ENCODE measurements at places on chromosomes 4 and X. TPM values are rescaled to one million over a fixed set of nuclear protein-coding genes. Genes with fewer than 3 reads are reported as not detected.

ARR3 gene
- not detected for total RNA-seq

YY2 gene
- total RNA-seq, result 1.1 TPM

- no peak overlapping the region for H3K4me3 ChIP-seq
- H3K36me3 ChIP-seq, result no peaks in the 10 kb centered on the region
- no peak for DNase-seq
- no peak overlapping the region for H3K27ac ChIP-seq
Measured at GRCh38 chr4:153940916-153941315, 152.0 kb upstream of the SFRP2 start.

- H3K4me1 ChIP-seq, result peaks cover 12% of the 10 kb centered on the region
- no peaks in the 10 kb centered on the region for H3K27me3 ChIP-seq
- no peak overlapping the region for H3K27ac ChIP-seq
- no peaks in the 10 kb centered on the region for H3K36me3 ChIP-seq
Measured at GRCh38 chr4:121062521-121062920, 9.8 kb downstream of the NDNF start.

DNA sequence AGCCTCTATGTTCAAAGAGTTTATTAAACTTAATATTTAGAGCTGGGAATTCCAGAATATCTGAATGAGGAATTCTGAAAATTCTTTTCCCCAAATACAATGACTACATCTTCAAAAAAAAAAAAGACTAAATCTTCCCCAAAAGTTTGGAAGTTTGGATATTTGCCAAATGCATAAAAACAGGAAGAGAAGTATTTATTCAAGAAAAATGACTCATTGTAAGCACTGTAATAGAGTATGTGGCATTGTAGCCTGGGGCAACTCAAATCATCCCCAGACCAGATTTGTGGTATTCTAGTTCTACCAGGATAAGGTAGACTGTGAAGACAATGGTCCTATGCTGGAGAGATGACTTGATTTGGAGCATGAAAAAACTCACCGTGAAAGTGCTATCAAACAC, 78.5 kb upstream of the PDHA2 start:
- H3K27ac ChIP-seq, result no peak overlapping the region
- no peak overlapping the region for H3K4me3 ChIP-seq
- DNase-seq, result no peak
- H3K4me1 ChIP-seq, result peaks cover 11% of the 10 kb centered on the region

All from glutamatergic neuron (in vitro differentiated cells).